NCI-H2227 treated with DMSO at 0.1 percent for 48 hours (cell line): ENCODE measurements at places on chromosomes 6 and 20.
A peak's percentile ranks its signal among the peaks of the same experiment; 100 is the strongest.

- DNase-seq, result no peak
Observed at GRCh38 chr20:63736893-63737694, 630 bp downstream of the LIME1 start.

- no peak for DNase-seq
Observed at GRCh38 chr20:46930640-46931339, 36.1 kb downstream of the EYA2 start.

GRCh38 chr6:125363039-125363823, 61.5 kb upstream of the HDDC2 start:
- DNase-seq, result peak; percentile 61

DNA sequence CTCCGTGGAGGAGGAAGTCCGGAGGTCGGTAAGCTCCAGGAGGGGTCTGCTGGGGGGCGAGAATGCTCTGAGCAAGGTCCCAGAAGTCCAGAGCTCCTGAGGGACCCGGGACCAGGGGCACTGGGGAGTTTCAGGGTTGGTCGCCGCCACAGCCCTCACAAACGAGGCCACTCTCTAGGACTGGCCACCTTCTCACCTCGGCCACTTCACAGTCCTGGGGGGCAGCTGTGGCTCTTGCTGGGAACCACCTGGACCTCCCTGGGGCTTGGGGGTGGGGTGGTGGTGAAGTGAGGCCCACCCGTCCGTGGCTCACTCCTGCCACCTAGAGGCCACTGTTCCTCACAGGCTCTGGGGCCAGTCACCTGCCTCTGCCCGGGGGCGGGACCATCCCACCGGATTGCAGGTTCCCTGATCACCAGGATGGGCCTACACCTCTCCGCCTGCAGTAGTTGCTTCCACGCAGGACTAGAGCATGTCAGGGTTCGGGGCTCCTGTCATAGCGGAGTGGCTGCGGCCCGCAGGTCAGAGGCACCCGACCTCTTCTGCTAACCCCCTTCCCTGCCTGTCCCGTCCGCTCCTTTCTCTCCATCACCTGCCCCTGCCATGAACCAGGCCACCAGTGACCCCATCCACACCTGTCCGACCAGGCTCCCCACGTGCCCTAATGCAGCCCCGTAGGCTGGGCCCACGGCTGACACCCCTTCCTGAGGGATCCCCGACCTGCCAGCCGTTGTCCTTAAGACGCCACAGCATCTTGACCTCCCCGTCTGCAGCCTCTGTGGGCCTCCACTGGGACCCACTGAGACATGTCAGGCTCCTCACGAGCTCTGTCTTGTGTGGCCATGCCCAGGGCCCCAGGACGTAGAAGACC, 5.1 kb upstream of the TCEA2 start:
- DNase-seq, result no peak

DNA sequence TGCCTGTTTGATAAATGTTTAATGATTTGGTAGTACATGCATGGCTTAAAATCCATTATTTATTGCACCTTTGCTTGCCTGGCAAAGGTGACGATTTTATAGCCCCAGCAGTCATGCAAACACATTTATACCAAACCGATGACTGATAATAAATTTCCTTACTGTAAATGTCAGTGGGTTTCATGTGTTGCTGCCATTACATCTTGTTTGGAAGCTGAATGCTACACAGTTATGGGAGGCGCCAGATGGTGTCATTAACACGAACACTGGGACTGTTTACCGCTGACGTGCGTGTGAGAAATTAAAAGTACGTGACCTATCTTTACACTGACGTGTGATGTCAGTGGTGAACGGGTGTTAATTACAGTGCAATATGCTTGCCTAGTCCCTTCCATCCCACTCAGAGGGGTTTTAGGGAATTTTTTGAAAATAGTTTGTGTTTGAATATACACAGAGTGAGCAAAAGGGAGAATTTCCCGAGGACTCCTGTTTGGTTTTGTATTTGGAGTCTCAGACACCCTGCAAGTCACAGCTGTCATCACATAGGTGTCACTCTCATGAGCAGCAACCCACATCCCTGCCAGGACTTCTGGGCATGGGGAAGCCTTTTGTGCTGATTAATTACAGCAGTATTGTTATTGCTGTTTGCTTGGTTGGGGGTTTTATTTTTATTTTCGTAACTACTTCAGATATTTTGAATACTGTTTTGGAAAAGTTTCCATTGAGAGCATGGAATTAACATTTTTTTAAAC, 151.8 kb upstream of the INSM1 start:
- DNase-seq, result peak; percentile 33

DNA sequence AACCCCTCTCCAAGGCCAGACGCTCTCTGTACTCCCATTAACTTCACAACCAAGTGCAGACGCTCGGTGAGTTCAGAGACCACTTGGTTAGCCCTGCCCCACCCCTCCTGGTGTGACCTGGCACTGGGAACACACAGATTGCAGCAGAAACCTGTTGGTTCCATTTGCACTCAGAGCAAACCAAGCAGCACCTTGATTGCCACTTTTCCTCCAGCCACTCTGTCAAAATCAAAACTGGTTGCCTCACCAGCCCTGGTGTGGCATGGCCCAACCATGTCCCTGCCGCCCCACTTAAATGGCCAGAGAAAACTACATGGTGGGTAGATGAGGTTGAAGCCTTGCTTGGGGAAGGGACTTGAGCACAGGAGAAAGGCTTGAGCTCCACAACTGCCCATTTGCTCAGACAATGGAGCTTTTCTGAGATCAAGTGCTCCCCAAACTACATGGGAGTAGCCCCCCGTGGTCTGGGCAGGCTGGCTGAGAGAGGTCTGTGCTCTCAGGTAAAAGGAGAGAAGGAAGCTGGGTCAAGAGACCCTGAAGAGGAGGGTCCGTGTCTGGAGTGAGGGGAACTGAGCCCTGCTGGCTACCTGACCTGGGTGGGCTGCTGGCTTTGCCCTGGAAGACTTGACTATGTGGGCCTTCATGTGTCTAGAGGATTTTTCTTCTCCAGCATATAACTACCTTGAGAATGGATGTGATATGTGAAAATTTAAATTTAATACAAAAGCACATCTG, 43.4 kb downstream of the PLCG1 start:
- no peak for DNase-seq

GRCh38 chr6:31737991-31738979, 1.5 kb upstream of the MSH5 start:
- peak; percentile 49 for DNase-seq

GRCh38 chr6:117477988-117478852, 4.3 kb upstream of the DCBLD1 start:
- DNase-seq, result no peak

DNA sequence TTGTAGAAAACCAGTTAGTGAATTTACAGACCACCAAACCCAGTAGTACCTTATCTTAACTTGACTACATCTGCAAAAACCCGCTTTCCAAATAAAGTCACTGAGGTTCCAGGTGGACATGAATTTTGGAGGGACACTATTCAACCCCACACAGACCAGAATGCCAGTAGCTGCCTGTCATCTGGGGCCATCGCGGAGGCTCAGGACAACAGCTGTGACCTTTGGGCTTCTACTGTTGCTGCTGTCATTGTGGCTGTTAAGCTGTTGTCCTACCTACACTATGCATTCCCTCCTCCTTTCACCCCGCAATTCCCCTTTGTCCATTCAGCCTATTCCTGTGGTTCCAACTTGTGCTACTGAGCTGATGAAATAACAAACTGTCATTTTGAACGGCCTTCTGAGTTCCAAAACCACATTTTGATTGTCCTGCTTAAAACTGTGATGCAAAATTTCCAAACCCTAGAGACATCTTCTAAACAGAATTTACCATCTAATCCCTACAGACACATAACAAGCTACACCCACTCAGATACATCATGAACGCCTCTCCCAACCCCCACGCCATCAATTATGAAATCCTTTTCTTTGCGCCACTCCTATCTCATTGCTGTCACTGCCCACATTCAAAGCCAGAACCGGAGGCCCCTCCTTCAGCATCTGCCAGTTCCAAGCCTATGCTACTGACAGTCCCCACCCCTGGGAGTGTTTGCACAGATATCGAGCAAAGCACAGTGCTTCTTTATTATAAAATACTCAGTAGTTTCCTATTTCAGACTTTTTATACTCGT, 125.0 kb downstream of the C6orf118 start:
- DNase-seq, result no peak
